Bronchial smooth muscle cell (primary cell): ENCODE measurements at places on chromosomes 1 and 21. TPM values are rescaled to one million over a fixed set of nuclear protein-coding genes. Genes with fewer than 3 reads are reported as not detected.

The MYBPHL gene
- not detected in 2 replicates for total RNA-seq

The TCHH gene
- 0.16 TPM in 1 of 2 replicates, not detected in the other for total RNA-seq

The LIN28A gene
- total RNA-seq = under 0.01 TPM in 1 of 2 replicates, not detected in the other

The NR5A2 gene
- under 0.01 TPM in 1 of 2 replicates, not detected in the other for total RNA-seq

The CCNL2 gene
- total RNA-seq = 115 and 141 TPM in 2 replicates

The RAB4A gene
- 27.4 and 27.9 TPM in 2 replicates for total RNA-seq
